ENCODE measurements at places on chromosomes 2 and 18. TPM values are rescaled to one million over a fixed set of nuclear protein-coding genes. Genes with fewer than 3 reads are reported as not detected.

Gene GNAL
- total RNA-seq = 0.65 TPM

Gene COL6A3
- total RNA-seq = not detected

- H3K36me3 ChIP-seq = no peaks in the 10 kb centered on the region
- peaks cover 3% of the 10 kb centered on the region for H3K4me1 ChIP-seq
- DNase-seq = no peak
Measured at GRCh38 chr2:65134158-65134557, 4.3 kb upstream of the RAB1A start.

DNA sequence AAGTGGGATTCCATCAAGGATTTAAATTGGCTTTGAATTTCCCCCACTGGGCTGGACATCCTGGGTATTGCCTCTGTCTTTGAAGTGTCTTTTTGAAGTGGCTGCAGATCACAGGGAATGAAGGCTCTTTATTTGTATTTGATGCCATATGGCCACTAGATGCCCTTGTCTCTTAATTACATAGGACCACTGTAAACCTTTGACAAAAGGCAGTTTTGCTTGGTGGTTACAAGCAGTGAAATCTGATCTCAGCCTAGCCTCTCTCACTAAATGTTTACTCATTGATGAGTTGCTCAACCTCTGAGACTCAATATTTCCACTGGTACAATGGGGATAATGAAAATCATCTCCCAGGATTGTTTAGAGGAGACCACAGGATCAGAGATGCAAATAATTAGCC is 102.2 kb downstream of the INSIG2 start:
- peaks cover 9% of the 10 kb centered on the region for H3K27me3 ChIP-seq
- H3K27ac ChIP-seq = no peak overlapping the region
- H3K4me1 ChIP-seq = peaks cover 3% of the 10 kb centered on the region

- H3K36me3 ChIP-seq = peaks cover 3% of the 10 kb centered on the region
- H3K4me1 ChIP-seq = peaks cover 4% of the 10 kb centered on the region
Measured at GRCh38 chr2:42350434-42351063, 10.5 kb downstream of the COX7A2L start.

DNA sequence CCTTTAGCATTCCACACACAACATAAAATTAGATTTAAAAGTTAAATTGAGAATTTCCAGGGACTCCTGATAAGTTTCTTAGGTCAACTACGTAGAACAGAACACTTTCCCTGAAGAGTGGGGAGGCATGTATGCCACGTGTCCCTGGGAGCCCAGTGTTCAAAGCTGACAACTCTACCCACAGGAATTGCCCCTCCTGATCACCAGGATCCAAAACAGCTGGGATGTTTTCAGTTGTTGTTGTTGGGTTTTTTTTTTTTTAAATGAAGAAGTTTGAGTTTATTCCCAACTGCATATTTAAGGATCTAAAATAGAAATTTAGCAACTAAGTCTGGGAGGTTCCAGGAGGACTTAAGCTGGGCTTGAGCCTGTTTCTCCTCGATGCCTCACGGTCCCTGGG is 100.5 kb downstream of the TPGS2 start:
- H3K4me1 ChIP-seq = no peaks in the 10 kb centered on the region
- H3K36me3 ChIP-seq = no peaks in the 10 kb centered on the region
- no peak overlapping the region for H3K27ac ChIP-seq
- no peak overlapping the region for H3K4me3 ChIP-seq
- no peak for DNase-seq
- H3K27me3 ChIP-seq = no peaks in the 10 kb centered on the region

- no peaks in the 10 kb centered on the region for H3K27me3 ChIP-seq
- no peak overlapping the region for H3K27ac ChIP-seq
- no peak overlapping the region for H3K4me3 ChIP-seq
- H3K36me3 ChIP-seq = no peaks in the 10 kb centered on the region
- no peak for DNase-seq
Measured at GRCh38 chr2:71552861-71553301, 99.5 kb downstream of the DYSF start.

DNA sequence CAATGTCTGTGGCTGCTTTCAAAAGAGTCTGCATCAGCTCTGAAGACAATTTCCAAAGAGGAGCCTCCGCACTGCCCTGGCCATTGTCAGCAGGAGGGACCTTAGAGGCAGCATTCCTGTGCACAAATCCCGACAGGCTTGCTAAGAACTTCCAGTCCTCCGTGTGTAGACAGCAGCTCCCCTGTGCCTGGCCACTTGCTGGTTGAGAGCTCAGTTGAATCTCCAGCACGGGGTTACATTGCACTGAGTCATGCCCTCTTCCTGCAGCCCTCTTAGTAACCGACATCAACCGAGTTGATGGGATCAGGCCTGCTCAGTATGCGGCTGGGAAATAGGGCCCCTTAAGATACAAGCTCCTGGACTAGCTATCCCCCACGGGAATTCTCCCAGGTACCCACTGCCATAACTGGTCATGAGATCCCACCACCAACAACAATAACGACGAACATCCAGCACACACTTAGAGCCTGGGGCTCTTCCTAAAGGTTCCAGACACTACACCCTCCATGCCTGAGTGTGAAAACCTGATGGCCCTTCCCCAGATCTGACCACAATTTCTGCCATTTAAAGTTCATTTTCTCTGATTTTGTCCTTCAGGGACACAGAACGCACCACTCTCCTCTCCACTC is 12.0 kb downstream of the ATP6V1B1 start:
- H3K36me3 ChIP-seq = no peaks in the 10 kb centered on the region
- DNase-seq = peak; percentile 65
- H3K27ac ChIP-seq = no peak overlapping the region
- no peak overlapping the region for H3K4me3 ChIP-seq

DNA sequence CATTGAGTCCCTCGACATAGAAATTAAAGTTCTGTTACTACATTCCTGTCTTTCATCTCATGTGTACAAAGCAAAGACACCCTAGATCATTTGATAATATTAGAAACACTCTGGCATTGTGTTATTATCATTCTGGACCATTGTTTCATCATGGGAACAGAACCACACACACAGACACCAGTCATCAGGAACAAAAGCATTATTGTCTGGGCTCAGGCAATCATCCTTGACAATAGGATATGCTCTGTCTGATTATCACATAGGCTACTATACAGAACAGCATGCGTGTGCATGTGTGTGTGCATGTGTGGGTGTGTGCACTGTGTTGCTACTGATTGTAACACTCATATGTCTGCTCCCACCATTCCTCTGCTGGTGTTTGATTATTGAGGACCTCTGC is 242.5 kb downstream of the SH3BP4 start:
- H3K4me3 ChIP-seq = no peak overlapping the region
- no peak for DNase-seq

GRCh38 chr2:106034325-106034724 is 159.8 kb downstream of the UXS1 start:
- no peak overlapping the region for H3K27ac ChIP-seq
- H3K4me1 ChIP-seq = no peaks in the 10 kb centered on the region
- H3K27me3 ChIP-seq = no peaks in the 10 kb centered on the region
- H3K36me3 ChIP-seq = no peaks in the 10 kb centered on the region

DNA sequence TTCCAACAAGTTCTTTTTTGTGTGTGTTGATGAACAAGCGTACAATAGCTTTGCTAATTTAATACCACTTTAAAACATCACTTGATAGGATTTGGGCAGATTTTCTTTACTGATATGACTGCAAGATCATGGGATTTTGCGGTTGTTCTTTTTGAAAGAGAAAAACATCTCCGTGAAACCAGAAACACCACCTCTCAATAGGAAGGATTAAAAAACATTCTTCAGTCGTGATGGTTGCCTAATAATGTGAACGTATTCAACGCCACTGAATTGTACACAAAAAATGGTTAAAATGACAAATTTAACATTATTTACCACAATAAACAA is 19.3 kb downstream of the RBMS1 start:
- H3K27me3 ChIP-seq = no peaks in the 10 kb centered on the region
- H3K4me3 ChIP-seq = no peak overlapping the region
- no peaks in the 10 kb centered on the region for H3K4me1 ChIP-seq
- no peak overlapping the region for H3K27ac ChIP-seq
- no peaks in the 10 kb centered on the region for H3K36me3 ChIP-seq
- DNase-seq = no peak

GRCh38 chr2:119250718-119251290 is 27.2 kb downstream of the STEAP3 start:
- no peaks in the 10 kb centered on the region for H3K27me3 ChIP-seq
- no peak overlapping the region for H3K27ac ChIP-seq
- no peak overlapping the region for H3K4me3 ChIP-seq
- peaks cover 28% of the 10 kb centered on the region for H3K4me1 ChIP-seq
- no peaks in the 10 kb centered on the region for H3K36me3 ChIP-seq

- DNase-seq = no peak
- H3K4me1 ChIP-seq = no peaks in the 10 kb centered on the region
- peaks cover 2% of the 10 kb centered on the region for H3K27me3 ChIP-seq
- no peak overlapping the region for H3K4me3 ChIP-seq
Measured at GRCh38 chr2:157150747-157151146, 106.8 kb upstream of the GALNT5 start.

- no peaks in the 10 kb centered on the region for H3K36me3 ChIP-seq
- no peak for DNase-seq
- no peak overlapping the region for H3K27ac ChIP-seq
- peaks cover 1% of the 10 kb centered on the region for H3K27me3 ChIP-seq
Measured at GRCh38 chr2:61736953-61737352, 116.9 kb downstream of the FAM161A start.
